ENCODE measurements at places on chromosomes 5 and 9.
A peak's percentile ranks its signal among the peaks of the same experiment; 100 is the strongest.

GRCh38 chr5:38208782-38209378 is 49.5 kb upstream of the EGFLAM start:
- peak; percentile 37 for DNase-seq

DNA sequence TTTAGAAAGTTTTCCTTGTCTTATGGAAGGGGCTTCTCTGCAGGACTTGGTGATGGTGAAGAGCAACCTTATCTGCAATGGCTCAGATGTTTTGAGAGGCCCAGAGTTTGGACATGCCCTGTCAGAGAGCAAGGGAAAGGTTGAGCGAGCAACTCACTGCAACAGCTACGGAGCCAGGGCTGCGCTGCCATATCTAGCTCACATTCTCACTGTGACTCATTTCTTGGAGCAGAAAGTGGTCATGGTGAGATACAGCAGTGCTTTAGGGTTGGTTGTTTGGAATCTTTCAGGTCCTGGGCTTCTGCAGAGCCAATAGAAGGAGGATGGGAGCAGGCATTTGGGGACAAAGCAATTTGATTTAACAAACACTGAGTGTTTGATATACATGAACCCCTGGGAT is 12.3 kb downstream of the GLRA1 start:
- DNase-seq = no peak

DNA sequence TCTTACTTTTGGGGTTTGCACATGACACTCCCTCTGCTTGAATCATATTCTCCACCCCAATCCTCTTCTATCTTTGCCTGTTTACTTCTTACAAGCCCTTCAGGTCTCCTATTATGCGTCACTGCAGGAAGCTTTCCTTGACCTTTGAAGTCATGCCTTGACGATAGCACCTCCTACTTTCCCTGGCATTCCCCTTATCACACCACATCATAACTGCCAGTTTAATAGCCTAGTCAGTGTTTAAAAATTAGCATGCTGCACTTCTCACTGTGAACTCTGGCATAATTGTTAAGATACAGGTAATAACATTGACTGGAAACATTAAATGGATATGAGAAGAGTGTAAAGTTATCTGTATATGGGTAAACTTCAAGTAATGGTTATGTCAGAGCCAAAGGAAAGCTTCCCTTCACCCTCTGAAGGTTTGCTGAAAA is 37.1 kb upstream of the CEP120 start:
- DNase-seq = no peak

DNA sequence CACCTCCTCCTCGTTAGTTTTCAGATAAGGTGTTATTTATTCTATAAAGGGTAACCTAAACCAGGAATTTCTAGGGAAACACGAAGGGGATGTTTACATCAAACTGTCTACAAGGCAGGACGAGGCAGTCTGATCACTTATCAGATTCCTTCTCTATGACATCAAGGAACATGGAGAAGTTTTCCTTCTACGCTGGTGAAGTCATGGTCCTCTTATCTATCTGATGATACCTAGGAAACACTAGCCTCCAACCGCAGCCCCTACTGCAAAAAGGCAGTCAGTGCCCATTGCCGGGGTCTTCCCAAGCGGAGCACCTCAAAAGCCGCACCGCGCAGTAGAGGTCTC is 1.5 kb downstream of the MPDZ start:
- DNase-seq = no peak

- peak; percentile 88 for DNase-seq
Observed at GRCh38 chr9:37575921-37576721, at the start of gene FBXO10. TSS of gene FBXO10 (minus strand) at chr9:37576380. CDS start at chr9:37541768, 34,612 bp downstream.

GRCh38 chr9:20591223-20591622 is 31.1 kb downstream of the MLLT3 start:
- no peak for DNase-seq
